ENCODE measurements at places on chromosomes 12 and 14.

DNA sequence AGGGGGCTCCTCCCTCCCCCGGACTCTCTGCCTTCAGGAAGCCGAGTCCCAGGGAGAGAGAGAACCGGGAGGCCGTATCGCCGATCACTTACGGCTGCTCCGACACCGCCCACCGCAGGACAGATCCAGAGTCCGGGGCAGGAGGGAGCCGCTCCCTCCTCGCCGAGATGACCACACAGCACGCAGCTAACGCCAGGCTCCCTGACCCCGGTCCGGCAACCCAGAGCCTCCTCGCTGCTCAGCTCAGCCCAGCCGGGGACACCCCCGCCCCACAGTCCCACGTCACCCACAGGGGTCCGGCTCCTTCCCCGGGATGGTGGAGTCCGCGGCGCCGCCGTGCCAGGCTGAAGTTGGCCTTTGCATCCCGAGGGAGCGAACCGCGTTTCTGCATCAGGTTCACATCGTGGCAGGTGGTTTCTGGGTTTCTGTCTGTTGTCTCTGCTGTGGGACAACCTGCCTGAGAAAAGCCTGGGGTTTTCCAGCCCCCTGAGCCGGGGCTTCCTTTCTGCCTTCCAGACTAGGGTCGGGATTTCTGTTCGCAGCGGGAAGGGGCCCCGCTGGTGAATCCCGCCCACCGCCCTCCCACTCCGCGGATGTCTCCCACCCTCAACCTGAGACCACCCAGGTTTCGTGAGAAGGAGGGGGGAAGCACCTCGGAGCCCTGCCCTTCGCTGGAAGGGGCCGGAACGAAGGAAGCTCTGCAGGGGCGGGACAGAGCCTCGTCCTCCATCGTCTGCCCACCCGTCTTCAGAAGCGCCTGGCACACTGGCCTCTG, 61.2 kb downstream of the NOC4L start:
- DNase-seq = no peak

DNA sequence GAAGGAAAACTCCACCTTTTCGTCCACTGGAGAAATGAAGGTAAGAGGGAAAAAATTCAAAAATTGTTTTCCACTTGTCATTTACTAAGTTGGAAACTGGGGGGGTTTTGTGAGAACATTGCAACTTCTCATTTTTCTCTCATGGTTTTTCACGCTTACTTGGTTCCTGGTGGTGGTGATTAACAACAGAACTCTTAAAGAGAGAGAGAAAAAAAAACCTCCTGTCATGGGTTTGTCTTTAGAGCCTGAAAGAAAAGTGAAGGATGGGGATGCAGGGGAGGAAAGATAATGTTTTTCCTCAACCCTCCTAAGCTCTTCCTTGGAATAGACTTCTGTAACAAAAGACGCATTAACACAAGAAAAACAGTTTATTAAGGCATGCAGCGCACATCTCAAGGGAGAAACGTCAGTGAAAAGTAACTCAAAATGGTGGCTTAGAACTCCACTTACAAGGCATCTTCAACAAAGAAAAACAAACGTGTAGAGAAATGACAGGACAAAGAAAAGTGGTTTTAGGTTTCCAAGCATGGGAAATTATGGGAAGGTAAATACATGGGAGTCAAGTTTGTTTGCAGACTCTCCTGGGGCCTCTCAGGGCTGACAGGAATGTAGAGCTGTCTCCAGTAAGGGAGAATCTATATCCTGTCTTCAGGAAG, 81.9 kb upstream of the ATF7IP start:
- no peak for DNase-seq

- no peak for DNase-seq
Measured at GRCh38 chr12:11686120-11686519, 36.6 kb downstream of the ETV6 start.

DNA sequence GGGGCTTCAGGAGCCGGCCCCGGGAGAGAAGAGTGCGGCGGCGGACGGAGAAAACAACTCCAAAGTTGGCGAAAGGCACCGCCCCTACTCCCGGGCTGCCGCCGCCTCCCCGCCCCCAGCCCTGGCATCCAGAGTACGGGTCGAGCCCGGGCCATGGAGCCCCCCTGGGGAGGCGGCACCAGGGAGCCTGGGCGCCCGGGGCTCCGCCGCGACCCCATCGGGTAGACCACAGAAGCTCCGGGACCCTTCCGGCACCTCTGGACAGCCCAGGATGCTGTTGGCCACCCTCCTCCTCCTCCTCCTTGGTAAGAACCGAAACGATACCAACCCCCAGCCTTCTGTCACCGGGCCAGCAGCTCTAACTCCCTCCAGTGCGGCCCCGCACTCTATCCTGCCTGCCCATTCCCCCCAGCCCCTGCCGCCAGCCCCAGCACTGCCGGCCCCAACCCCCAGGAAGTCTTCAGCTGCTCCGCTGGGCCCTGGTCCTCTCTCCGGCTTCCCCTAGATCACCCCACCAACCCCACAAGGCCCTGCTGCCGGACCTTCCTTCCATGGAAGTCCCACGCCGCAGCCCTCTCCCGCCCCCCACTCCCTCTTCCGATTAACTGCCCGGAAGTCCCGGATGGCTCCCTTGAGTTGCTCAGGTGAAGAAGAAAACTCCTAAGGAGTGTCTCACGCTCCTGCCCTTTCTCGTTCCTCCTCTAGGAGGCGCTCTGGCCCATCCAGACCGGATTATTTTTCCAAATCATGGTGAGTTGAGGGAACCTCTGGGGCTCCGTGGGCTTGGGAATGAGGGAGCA, 693 bp downstream of the LRP10 start:
- DNase-seq = peak; percentile 92

- DNase-seq = no peak
Measured at GRCh38 chr12:120581998-120582397, 796 bp upstream of the POP5 start.

GRCh38 chr12:57355734-57356133, 75.1 kb downstream of the R3HDM2 start:
- no peak for DNase-seq

GRCh38 chr14:31895646-31896045, 181.5 kb upstream of the ARHGAP5 start:
- no peak for DNase-seq

DNA sequence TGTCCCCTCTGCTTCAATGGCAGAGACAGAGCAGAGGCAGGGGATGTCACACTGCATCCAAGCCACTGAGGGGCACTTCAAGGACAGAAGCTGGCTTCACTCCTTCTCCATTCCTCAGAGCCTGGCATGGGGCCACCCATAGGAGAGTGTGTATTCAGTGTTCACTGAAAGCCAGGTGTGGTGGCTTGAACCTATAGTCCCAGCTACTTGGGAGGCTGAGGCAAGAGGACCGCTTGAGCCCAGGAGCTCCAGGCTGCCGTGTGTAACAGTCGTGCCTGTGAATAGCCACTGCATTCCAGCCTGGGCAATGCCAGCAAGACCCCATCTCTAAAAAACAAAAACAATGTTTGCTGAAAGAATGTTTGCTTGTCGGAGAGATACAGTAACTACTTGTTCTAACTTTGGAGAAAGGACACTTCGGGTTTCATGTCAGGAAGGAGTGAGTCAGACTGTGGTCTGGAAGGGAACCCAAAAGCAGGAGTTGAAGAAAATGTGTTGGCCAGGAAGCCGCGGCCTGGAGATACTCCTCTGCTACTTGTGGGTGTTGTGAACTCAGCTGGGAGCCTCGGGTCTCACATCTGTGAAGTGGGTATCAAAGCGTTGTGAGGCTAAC, 43.4 kb downstream of the ELK3 start:
- DNase-seq = no peak
